ENCODE measurements at places on chromosomes 5 and 9.

DNA sequence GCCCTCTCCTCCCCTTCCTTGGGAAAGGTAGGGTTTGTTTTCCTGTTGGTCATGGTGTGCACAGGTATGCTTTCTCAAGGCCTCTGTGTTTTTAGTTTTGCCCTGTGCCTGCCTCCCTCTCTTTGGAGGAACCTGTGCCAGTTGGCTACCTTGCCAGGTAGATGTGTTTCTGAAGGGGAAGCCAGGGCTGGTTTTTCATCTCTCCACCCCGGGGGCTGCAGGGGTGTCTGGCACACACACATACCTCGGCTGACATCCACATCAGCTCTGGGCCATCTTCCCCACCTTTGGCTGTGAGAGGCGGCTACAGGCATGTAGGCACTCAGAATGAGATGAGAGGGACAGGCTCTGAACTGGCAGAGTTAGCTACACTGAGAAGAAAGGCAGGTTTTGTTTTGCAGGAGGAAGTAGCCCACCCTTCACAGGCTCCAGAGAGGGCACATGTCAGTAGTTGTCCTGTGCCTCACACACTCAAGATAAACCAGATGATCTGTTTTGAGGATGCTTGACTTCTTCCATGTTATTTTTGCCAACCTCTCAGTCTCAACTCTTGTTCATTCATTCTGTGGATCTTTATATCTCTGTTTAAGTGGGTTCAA, 9.7 kb downstream of the RGMB start:
- no peak for DNase-seq

- peak; percentile 49 for DNase-seq
Observed at GRCh38 chr5:133423618-133424282, 188.6 kb downstream of the FSTL4 start.

DNA sequence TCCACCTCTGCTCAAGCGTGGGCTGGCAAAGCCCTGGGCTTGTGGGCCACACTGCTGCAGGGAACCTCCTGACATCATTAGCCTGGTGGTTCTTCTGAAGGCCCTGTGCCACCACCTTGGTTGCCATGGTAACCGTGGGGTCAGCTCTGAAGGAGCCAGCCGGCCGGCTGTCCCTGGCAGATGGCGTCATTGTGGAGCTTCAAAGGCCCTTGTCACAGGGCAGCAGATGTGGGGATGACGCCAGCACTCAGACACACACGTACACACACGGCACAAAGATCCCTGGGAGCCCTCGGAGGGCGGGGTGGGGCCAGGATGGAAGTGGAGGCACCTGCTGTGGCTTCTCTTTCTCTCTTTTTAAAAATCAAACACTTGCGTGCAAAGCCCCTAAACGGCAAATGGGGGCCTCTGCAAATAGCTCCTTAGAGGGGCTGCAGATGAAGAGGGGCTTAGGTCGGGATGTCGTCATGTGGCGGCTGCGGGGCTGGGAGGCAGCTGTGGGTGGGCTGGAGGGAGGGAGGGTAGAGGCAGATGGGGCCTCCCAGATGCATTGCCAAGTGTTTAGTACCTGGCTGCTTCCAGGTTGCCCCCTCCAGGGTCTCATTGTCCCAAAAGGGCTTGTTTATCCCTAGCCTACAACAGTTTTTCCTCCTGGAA, 19.5 kb upstream of the RPL26L1 start:
- no peak for DNase-seq

DNA sequence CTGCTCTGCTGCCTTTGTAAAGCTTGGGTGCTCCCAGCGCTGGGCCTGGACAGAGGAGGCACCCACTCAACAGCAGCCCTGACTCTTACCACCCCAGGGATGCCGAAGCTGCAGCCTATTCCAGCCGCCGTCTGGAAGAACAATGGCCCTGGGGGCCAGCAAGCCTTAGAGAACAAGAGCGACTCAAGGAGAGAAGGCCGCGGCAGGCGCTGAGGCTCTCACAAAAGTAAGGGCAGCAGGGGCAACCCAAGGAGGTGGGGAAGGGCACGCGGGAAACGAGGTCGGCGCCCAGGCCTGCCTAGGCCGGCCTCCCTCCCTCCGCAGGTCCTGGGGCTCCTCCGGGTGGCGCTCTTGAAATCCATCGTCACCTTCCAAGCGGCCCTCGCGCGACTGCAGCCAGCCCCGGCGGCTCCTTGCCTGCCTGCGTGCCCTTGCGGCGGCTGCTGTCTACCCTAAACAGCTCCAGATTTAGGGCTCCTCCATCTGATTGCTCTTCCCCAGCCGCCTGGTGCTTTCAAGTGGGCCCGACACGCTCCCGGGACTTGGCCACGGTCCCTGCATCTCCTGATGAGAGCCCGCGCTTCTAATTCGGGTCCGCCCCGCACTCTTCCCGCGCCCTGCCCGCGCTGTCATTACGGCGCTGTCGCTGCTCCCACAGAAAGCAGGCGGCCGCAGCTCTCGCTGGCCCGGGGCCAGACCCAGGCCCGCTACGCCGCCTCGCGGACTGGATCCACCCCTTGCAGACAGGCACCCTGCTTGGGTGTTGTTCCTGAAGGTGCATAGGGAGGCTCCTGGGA, 213.3 kb downstream of the SEMA6A start:
- DNase-seq: no peak

- no peak for DNase-seq
Observed at GRCh38 chr5:43041110-43041668, 1.1 kb upstream of the ANXA2R start.

DNA sequence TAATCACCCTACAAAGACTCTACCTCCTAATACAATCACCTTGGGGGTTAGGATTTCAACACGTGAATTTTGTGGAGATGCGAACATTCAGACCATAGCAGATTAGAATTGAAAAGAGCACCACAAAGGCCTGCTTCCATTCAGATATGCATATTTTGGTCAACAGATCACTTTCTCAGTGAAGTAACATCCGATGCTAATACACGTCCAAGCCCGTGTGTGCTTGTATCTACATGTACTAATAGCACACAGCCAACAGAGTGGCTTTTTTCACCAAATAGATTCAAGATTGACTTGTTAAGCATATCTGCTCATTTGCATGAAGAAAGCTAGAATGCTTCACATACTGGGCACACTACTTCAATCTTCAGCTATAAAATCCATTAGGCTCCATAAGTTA, 35.6 kb upstream of the SSBP2 start:
- DNase-seq: no peak

- DNase-seq: no peak
Observed at GRCh38 chr5:136042156-136042555, 13.4 kb downstream of the TGFBI start.

- no peak for DNase-seq
Observed at GRCh38 chr9:124741662-124742061, 29.4 kb downstream of the NR6A1 start.

GRCh38 chr9:138105123-138105415, 227.5 kb downstream of the CACNA1B start:
- DNase-seq: no peak

GRCh38 chr5:35336230-35336629, 105.9 kb upstream of the PRLR start:
- no peak for DNase-seq

GRCh38 chr5:33425314-33425713, 15.5 kb upstream of the TARS1 start:
- no peak for DNase-seq

- no peak for DNase-seq
Observed at GRCh38 chr9:117074784-117075520, 339.9 kb downstream of the ASTN2 start.

- no peak for DNase-seq
Observed at GRCh38 chr5:40999142-40999541, 72.0 kb downstream of the MROH2B start.

- DNase-seq: no peak
Observed at GRCh38 chr9:104092875-104093600, 1.1 kb upstream of the SMC2 start.

GRCh38 chr5:36842087-36842486, 34.5 kb upstream of the NIPBL start:
- DNase-seq: no peak

GRCh38 chr9:77649109-77649812, 1.1 kb upstream of the GNA14 start:
- no peak for DNase-seq

- DNase-seq: no peak
Observed at GRCh38 chr5:63687854-63688516, 274.3 kb downstream of the HTR1A start.

DNA sequence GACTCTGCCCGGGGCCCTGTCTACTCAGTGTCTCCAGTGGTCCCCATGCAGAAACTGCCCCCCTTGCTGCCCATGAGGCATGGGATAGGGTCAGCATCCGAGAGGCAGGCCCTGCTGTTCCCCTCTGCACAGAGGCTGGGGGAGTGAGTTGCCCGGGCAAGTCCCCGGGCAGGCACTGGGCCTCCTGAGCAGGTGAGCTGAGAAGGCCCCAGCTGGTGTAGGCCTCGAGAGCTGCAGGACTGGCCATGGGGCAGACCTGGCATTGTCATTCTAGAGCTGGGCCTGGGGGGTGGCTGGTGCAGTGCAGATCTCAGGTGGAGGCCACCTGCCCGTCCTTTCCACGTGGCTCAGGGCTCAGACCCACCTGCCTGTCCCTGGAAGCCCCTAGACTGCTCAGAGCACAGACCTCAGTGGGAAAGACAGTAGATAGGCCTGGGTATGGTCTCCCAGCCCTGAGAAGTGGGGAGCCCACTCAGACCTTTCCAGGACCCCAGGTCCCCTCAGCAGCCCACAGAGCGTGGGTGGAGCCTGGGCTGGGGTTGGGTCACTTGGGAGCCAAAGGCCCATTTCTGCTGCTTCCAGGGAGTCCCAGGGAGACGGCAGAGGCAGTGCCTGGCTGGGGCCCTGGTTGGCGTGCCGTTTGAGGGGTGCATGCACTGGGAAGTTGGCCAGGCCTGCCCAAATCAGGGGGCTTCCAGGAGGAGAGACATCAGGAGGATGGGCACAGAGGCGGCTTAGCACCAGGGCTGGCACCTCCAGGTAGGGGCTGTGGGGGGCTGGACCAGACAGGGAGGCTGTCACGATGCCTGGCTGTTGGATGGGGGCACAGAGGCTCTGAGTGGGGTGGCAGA, 4.8 kb upstream of the NOTCH1 start:
- no peak for DNase-seq

- no peak for DNase-seq
Observed at GRCh38 chr9:93209097-93209496, 25.2 kb downstream of the WNK2 start.

DNA sequence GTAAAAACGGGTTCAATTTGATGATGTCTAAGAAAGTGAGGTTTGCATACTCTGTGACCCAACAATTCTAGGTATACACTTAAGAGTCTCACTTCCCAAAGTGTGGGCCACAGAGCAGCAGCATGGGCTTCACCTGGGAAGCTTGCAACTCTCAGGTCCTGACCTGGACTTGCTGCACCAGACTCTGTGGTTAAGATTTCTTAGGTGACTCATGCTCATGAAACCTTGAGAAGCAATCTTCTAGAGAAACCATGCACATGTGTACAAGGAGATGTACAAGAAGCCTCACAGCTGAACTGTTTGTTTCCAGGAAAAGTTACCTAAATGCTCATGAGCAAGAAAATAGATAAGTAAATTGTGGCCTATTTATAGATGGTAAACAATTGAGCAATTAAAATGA, 30.0 kb downstream of the DNAJC21 start:
- DNase-seq: no peak

DNA sequence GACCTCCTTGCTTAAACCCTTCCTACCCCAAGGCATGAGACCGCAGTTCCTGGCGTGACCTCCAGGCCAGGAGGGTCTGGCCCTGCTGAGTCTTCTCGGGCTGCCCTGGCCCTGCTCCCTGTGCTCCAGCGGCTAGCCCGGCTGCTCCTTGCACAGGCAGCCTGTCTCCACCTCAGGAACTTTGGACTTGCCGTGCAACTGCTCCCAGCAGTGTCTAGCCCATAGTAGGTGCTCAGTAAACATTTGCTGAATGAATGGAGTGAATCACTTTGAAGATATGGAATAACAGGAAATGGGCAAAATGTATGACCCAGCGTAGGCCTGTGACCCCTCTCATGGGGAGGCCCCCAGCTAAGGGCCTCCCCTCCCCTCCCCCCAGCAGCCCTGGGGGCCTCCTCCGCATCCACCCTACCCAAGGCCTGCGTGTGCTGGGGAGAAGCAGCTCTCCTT, 127.1 kb downstream of the ZNF354C start:
- no peak for DNase-seq

GRCh38 chr5:116806836-116807235, 232.2 kb upstream of the SEMA6A start:
- no peak for DNase-seq

- no peak for DNase-seq
Observed at GRCh38 chr9:121822093-121823085, 171.0 kb downstream of the DAB2IP start.

GRCh38 chr9:83422527-83422926, 115.7 kb downstream of the FRMD3 start:
- DNase-seq: no peak

- no peak for DNase-seq
Observed at GRCh38 chr5:139651853-139652787, 4.0 kb downstream of the CXXC5 start.

GRCh38 chr9:38694676-38695075, 25.3 kb downstream of the FAM240B start:
- no peak for DNase-seq

GRCh38 chr5:82058710-82059109, 86.9 kb downstream of the ATG10 start:
- DNase-seq: no peak

GRCh38 chr5:16617274-16617968, 624 bp upstream of the RETREG1 start:
- DNase-seq: no peak

DNA sequence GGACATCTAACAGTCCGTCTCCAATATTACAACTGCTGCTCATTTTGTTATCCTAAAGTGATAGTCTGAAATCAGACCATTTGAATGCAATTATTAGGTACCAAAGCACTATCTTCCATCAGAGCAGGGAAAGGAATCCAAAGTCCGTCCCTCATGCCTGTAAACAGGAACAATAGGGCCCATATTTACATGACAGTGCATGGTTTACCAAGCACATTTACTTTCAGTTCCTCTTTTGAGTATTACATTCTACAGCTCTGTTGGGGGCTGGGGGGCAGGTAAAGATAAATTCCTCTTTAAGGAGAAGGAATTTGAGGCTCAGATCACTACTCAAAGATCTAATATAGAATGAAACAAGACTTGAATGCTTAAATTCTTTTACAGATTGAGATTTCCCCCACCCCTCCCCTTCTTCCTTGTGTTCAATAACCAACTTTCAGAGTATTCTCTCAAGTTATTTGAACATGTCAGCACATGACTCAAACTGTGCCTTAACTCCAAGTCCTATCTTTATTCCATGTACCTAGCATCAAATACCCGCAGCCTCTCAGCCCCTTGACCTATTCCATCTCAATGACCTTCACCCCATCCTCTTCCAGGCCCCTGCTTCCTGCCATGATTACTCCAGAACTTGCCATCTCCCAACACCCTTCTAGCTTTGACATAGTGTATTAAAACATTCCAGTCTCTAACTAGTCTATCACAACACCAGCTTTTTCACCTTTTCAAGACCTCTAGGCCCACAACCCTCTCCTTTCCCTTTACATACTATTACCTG, 71.0 kb downstream of the BRINP1 start:
- no peak for DNase-seq

GRCh38 chr5:138985683-138986082, 110.5 kb upstream of the LRRTM2 start:
- no peak for DNase-seq

DNA sequence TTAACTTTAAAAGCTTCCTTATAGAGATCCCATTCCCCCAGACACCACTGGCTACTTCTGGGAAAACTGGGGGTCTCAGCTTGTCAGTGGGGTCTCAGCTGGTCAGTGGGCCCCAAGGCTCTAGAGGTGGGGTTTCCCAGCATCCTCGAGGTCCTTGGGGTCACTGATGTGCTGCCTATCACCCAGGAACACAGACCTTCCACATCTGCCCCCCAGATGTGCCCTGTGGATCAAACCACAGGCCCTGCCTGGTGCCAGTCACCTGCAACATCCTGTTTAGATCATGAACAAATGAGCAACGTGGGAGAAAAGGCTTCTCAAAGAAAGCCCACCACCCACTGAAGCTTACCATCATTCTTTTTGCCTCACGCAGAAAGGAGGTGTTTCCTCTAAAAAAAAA, 165.6 kb upstream of the FSTL4 start:
- DNase-seq: no peak

Data from stimulated activated CD8-positive, alpha-beta memory T cell treated with anti-CD3 and anti-CD28 coated beads, Interleukin-2, amount 100 ng/mL, for 1 hour (primary cell).